Common myeloid progenitor, CD34-positive (primary cell): ENCODE measurements at places on chromosomes 4 and X.
A peak's percentile ranks its signal among the peaks of the same experiment; 100 is the strongest.

DNA sequence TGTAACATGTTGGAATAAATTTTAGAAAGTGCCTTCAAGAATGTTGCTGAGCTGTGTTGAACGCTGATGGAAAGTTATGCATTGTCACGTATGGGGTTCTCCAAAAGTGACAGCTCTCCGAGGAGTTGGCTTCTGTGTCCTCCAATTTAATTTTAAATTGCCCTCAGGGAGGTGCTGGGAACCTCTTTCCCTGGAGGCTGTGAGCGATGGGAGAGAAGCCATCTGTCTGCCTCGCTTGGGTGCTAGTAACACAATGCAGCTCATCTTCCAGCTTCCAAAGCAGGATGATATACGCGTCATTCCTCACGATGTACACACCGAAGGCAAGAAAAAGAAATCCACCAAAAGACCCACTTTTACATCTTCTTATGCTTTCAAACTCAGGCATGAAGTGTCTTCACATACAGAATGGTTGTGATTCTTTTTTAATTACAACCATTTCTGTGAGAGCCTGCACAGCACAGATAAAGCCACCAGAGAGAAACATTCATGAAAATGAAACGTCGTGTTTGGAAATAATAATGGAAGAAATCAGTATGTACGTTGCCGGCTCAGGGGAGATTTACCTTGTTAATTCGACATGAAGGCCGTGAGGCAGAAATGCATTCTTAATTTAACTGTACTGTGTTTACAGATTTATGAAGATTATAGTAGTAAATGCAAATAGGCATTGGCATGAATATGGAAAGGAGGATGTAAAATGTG is 218.9 kb downstream of the ASMT start:
- no peak for DNase-seq

DNA sequence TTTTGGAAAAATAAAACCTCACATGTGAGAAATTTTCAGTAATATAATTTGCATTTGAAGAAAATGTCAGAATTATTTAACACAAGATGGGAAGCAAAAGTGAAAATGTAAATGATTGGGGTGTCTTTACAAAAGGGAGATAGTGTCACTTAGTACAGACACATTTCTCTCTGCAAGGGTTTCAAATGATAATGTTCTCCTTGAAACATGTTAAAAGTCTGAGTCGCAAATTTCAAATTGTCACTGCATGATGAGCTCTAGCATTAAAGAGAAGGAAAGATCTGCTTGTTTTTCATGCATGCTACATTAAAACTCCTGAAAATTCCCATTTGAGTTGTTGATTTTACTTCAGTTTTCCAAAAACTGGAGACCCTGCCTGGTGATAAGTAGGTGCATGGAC is 122.0 kb upstream of the LDB2 start:
- no peak for DNase-seq

DNA sequence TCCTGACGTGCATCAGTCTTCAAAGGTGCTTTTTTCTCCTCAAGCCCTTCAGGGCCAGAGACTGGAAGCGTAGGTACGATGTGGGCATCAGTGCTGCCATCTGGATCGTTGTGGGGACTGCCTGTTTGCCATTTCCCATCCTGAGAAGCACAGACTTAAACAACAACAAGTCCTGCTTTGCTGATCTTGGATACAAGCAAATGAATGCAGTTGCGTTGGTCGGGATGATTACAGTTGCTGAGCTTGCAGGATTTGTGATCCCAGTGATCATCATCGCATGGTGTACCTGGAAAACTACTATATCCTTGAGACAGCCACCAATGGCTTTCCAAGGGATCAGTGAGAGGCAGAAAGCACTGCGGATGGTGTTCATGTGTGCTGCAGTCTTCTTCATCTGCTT is 15.7 kb downstream of the P2RY10 start:
- no peak for DNase-seq

- peak; percentile 61 for DNase-seq
Observed at GRCh38 chr4:158259955-158260575, 49.8 kb downstream of the TMEM144 start.

GRCh38 chr4:21181716-21182115 is 481.5 kb downstream of the PACRGL start:
- DNase-seq: no peak
